ENCODE measurements at places on chromosomes 4 and X. TPM values are rescaled to one million over a fixed set of nuclear protein-coding genes. Genes with fewer than 3 reads are reported as not detected.

DNA sequence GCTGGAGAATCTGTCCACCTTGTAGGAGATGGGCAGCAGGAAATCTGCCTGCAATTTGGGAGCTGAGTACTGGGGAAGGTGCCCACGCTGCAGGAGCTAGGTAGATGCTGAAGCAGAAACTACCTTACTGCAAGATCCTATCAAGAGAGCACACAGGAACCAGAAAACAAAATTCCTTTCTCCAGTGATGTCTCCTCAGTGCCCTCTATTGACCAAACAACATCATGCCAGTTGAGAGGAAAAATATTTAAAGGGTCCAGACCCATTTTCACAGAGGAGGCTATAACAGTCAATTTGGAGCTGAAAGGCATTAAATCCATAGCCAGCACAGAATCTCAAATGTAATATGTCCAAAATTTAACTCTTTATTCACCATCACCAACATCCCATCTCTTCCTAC is 406.8 kb downstream of the SLITRK2 start:
- DNase-seq = no peak

DNA sequence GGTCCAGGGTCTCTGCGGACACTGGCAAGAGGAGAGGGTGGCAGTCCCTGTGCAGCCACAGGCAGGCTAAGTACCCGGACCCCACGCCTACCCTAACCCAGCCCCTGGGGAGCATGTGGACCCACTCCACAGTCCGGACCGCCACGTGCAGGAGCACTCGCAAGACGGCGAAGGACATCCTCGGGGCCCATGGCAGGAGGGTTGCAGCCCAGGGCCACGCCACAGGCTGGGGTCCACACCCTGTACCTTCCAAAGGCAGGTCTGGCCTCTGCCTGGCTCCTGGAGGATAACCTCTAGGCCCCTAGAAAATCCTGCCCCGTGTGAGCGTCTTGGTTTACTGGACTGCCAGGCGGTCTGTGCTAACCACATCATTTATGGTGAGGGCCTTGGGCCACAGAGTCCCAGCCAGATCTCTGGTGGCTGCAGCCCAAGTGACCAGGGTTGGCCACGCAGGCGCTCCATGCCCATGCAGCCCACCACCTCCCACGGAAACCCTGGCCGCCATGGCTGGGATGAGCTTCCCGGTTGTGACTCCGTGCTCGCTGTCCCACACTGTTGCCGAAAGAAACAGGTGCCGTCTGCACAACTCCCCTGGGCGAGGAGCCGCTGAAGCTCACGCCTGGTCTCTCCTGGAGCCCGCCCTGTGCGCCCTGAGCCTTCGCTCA is 10.0 kb downstream of the CCNQ start:
- no peak for DNase-seq

- DNase-seq = peak; percentile 36
These were observed 14.7 kb upstream of the ANXA5 start for GRCh38 chr4:121711263-121712000.

AMBN gene
- 1.3 TPM for polyA plus RNA-seq

MAGED4B gene
- 58.4 TPM for polyA plus RNA-seq

HTRA3 gene
- polyA plus RNA-seq = 9.9 TPM

GRCh38 chr4:176034499-176034898 is 31.1 kb upstream of the WDR17 start:
- peak; percentile 8 for DNase-seq

- DNase-seq = no peak
These were observed 69.5 kb downstream of the IL15 start for GRCh38 chr4:141705747-141706377.

- DNase-seq = peak; percentile 73
These were observed at the start of gene KLF3 for GRCh38 chr4:38663801-38664705. Gene KLF3 (plus strand): TSS chr4:38664199. CDS start chr4:38680626, 16,427 bp downstream.

- DNase-seq = no peak
These were observed 74.9 kb downstream of the ADAMTS3 start for GRCh38 chr4:72494156-72494555.

- no peak for DNase-seq
These were observed 32.4 kb downstream of the PRDX4 start for GRCh38 chrX:23699636-23700194.

RTL3 gene
- not detected for polyA plus RNA-seq

DNA sequence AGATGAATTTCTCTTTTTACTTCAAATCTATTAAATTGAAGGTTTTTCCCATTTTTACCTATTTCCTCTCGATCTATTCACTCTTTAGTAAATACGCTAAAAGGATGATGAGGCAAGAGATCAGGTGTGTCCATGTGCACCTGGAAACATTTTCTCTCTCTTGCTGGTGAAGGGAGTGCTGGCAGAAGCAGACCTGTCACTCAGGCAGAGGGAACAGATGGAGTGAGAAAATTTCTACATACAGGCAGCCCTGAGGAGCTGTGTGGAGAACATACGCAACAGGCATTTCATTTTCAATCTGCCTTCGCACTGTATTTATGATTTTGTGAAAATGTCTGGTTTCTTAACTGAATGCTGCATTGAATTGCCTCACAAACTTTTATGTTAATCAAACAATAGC is 249.5 kb downstream of the GPM6A start:
- DNase-seq = no peak

MAGEA8 gene
- not detected for polyA plus RNA-seq

- no peak for DNase-seq
These were observed 109.3 kb downstream of the MAGEC2 start for GRCh38 chrX:142095651-142096245.

DMRTC1 gene
- not detected for polyA plus RNA-seq

Measured in right renal cortex interstitium (tissue), 3 donors.